ENCODE measurements at places on chromosomes 2 and 18.

DNA sequence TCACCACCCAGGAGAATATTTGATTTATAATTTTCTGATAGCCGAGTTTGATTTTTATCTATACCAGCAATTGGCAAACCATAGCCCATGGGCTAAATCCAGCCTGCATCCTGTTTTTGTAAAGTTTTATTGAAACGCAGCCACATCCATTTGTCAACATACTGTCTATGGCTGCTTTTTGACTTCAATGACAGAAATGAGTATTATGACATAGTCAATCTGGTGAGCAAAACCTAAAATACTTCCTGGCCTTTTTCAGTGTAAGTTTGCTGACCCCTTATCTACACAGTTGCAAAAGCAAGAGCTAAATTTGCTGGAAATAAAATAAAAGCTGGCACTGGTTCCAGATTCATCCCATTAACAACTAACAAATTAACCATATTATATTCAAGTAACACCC lies 79.8 kb upstream of the SLC25A52 start:
- DNase-seq, result no peak

DNA sequence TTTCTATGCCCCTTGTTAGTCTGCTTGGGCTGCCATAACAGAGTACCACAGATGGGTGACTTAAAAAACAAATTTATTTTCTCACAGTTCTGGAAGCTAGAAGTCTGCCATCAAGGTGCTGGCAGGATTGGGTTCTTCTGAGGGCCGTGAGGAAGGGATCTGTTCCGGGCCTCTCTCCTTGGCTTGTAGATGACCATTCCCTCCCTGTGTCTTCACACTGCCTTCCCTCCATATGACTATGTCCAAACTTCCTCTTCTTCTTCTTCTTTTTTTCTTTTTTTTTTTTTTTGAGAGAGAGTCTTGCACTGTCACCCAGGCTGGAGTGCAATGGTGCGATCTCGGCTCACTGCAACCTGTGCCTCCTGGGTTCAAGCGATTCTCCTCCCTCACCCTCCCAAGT lies 13.1 kb upstream of the CCNYL1 start:
- no peak for DNase-seq

GRCh38 chr2:163401481-163401880 lies 334.3 kb downstream of the FIGN start:
- DNase-seq, result no peak

DNA sequence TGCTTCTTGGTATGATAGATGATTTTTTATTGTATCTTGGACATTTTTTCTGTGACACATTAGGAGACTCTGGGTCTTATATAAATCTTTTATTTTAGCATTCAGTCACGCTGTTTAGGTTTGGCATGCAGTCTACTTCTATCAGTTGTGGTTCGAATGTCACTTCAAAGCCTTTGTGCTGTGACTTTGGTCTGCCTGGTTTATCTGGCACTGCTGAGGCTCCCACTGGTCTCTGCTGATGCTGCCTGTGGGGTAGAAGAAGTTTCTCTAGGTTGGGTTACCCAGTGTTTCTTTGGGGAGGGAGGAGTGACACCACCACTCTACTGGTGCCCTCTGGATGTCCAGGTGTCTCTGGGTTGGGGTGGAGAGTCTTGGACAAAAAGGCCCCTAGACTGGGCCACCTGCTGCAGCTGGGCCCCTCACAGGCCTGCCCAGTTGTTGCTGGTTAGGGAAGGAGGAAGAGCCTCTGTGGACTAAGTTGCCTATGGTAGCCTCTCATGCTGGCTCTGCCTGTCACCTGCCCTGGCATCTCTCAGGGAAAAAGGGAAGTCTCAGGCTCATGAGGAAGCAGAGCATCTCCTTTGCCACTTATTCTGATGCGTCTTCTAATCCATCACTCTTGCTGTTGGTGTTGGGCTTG lies 115.4 kb upstream of the HS6ST1 start:
- DNase-seq, result no peak

DNA sequence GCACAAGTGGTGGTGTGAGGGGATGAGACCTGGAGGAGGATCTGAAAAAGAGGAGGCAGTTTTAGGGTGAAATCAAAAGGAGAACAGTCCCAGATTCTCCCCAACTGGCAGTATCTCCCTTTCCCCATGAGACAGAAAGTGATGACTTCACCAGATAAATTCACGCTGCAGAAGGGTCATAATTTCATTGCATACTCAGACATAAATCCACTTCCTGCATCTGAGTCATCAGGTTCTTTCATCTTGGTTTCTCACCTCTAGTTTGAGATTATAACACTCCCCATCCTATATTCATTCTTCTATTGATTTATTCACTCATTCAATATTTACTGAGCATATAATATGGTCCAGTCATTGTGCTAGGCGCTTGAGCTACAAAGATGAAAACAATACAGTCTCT lies 64.7 kb downstream of the CCDC148 start:
- DNase-seq, result no peak

- no peak for DNase-seq
Observed at GRCh38 chr2:226267516-226268289, 531.9 kb downstream of the IRS1 start.

DNA sequence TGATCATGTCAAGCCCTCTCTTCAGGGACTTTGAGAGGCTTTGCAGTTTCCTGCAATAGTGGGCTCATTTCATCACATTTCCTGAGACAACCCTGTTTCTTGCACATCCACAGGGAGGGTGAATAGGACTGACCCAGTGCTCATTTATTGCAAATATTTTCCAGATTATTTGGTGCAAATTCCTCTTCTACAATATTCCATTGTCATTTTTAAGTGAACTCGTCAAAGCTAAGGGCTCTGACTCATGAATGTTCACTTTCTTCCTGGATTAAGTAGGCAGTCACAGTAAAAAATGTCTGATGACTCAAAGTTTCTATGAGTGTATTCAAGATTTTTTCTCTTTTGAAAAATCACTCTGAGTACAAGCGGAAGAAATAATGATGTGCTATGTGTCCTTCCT lies 225.5 kb upstream of the GALNT5 start:
- DNase-seq, result no peak

DNA sequence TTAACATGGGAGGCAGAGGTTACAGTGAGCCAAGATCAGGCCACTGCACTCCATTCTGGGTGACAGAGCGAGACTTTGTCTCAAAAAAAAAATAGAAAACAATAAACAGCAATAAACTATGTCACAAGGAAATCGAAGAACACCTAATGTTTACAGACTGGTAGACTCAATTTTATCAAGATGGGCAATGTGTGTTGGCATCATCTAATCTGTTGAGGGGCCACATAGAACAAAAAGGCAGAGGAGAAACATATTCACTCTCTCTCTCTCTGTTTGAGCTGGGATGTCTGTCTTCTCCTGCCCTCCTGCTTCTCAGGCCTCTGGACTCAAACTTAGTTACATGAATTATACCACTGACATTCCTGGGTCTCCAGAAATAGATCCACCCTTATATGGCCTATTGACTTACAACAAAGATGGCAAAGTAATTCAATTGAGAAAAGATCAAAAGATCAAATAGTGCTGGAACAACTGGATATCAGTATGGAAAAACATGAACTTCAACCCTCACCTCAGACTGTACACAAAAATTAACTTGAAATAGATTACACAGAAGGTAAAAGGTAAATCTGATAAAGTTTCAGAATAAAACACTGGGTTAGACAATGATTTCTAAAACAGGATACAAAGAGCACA lies 703.8 kb upstream of the CRIM1 start:
- DNase-seq, result no peak

- DNase-seq, result peak; percentile 30
Observed at GRCh38 chr2:157627594-157628476, 829 bp downstream of the ACVR1C start.

DNA sequence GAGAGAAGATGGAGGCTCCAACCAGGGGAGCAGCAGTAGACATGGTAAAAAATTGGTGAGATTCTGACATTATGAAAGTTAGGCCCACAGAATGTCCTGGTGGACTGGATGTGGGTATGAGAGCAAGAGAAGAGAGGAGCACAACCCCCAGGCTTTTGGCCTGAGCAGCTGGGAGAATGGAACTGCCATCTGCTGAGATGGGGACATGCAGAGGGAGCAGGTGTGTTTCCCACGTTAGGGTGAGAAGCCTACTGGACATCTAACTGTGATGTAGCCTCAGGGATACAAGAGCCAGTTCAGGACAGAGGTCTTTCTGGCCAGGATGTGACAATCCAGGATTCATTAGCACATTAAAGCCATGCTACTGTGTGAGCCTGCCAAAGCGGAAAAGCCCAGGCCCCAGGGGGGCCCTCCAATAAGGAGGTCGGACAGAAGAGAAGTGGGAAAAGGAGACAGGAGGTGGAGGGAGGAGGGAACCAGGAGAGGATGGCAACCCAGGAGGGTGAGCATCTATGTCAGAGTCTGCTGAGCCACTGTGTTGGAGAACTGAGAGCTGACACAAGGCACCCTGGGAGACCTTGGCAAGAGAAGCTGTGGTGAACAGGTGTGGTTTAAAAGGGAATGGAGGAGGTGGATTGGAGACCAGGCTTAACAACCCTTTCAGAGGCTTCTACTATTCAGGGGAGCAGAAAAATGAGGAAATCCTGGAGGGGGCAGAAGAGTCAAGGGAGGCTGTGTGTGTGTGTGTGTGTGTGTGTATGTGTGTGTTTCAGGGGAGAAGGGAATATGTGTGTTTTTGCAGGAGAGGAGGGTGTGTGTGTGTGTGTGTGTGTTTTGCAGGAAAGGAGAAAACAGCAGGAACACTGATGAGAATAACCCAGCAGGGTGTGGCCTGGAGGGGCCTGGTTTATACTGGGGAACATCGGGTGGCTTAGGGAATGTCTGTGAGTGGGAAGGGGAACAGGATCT lies 10.5 kb downstream of the CYB5A start:
- DNase-seq, result peak; percentile 3

- DNase-seq, result no peak
Observed at GRCh38 chr18:61732854-61733253, 160.0 kb downstream of the RNF152 start.

DNA sequence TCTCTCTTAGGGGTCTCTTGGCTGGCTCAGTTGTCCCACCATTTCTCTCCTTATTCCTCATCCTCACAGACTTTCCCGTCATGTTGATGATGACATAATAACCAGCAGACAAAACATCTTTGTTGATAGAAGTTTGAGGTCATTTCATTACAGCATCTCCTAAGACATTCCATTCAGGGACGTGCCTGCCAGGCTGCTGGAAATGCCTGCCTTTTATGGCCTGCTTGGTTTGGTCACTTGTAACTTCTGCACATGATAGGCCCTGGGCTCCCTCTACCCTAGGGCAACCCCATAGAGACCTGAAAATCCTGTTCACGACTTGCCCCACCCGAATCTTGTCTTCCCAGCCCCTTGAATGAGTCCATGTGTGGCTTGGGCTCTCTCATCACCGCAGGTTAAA lies 81.7 kb downstream of the SDC1 start:
- no peak for DNase-seq

- DNase-seq, result no peak
Observed at GRCh38 chr2:196902828-196903227, 23.7 kb downstream of the PGAP1 start.

GRCh38 chr18:23824669-23825068 lies 135.4 kb downstream of the LAMA3 start:
- DNase-seq, result no peak

GRCh38 chr18:62938487-62938886 lies 223.1 kb downstream of the PHLPP1 start:
- no peak for DNase-seq

- DNase-seq, result no peak
Observed at GRCh38 chr2:67039058-67039457, 358.1 kb upstream of the ETAA1 start.

DNA sequence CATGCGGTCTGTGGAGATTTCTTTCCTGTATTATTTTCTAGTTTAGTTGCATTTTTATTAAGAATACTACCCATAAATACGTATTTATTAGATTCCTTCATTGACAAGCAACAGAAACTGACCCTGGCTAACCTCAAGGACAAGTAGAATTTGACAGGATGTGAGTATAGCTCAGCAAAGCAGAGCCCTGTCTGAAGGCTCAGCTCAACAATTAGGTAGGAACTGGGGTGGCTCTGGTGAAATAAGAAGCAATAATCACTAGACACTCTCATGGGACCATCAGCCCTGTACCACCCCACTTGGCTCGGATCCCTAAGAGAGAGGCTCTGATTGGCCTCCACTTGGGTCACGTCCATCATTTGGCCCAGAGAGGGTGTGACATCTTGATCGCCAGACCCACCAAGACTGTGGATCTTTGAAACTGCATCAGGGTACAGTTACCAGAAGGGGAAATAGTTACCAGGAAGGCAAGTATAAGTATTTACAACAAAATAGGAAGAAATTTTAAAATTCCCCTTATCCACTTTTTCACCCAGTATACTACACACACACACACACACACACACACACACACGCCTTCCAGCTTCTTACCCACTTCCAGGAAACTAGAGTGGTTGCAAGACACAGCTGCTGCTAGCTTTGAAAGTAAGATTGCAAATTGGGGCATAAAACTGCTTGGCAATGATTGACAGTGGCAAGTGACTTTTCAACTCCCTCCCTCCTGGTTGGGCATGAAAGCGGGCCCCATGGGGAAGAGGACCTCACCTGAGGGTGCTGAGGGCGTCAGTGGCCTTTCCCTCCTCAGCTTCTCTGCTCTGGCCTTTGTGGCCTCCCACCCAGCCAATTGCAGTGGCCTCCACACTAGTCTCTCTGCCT lies 41.8 kb downstream of the KCTD18 start:
- DNase-seq, result no peak

DNA sequence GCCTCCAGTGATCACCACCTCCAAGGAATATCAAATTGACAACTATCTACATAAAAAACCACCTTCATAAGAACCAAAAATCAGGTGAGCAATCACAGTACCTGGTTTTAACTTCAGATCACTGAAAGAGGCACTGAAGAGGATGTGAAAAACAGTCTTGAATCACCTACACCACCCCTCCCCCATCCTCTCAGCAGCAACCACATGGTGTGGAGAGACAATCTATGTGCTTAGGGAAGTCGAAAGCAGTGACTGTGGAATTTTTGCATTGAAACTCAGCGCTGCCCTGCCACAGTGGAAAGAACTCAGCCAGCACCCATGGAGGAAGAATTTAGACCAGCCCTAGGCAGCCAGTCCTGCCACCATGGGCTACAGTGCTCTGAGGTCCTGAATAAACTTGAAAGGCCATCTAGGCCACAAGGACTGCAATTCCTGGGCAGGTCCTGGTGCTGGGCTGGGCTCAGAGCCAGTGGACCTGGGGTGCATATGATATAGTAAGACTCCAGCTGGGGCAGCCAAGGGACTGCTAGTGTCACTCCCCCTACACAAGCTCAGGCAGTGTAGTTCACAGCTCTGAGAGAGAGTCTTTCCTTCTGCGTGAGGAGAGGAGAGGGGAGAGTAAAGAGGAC lies 75.6 kb downstream of the ATL2 start:
- no peak for DNase-seq

DNA sequence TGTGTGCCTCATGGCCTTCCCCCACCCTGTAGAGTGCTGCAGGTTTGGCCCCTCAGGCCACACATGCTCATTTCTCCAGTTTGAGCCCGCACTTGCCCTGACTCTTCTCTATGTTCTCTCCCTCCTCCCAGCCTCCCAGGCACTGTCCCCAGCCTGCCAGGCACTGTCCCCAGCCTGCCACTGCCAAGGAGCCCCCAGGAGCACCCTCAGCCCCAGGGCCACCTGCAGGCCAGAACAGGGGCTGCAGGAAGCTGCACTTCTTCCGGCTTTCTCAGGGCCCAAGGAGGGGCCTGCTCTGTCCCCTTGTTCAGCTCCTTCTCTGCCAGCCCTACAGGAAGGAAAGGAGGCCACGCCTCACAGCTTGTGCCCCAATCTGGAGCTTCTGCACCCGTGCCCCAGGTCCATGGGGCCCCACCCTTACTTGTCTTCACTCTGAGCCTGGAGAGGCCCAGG lies 31.6 kb downstream of the CYP26B1 start:
- no peak for DNase-seq

All from NCI-H2171 (cell line).